ENCODE measurements at places on chromosomes 7 and 10. TPM values are rescaled to one million over a fixed set of nuclear protein-coding genes. Genes with fewer than 3 reads are reported as not detected.

- no peak for DNase-seq
Observed at GRCh38 chr7:111588065-111588433, 25.8 kb upstream of the IMMP2L start.

DNA sequence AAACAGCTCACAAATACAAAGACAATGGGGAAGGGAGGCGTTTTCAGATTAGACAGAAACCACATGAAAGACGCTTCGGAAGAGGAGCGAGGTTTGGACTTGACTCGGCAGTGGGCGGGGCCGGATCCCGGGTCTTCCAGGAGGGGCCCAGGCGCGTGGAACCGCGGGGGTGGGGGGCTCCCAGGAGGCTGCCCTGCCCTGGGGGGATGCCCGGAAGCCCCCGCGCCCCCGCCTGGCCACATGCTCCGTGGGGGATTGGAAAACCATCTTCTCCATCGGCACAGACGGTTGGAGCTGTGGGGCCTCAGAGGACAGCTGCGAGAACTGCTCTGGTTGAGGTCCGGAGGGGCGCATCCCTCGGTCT is 186.0 kb upstream of the SHH start:
- no peak for DNase-seq

- no peak for DNase-seq
Observed at GRCh38 chr7:75889826-75890225, 11.0 kb downstream of the RHBDD2 start.

- DNase-seq = peak; percentile 34
Observed at GRCh38 chr7:143434660-143435059, 8.6 kb upstream of the TAS2R60 start.

GRCh38 chr10:125377368-125377767 is 217.0 kb upstream of the CTBP2 start:
- no peak for DNase-seq

- DNase-seq = peak; percentile 19
Observed at GRCh38 chr10:87734987-87735827, 75.5 kb downstream of the PAPSS2 start.

The RSU1 gene
- total RNA-seq = 61.5 TPM

DNA sequence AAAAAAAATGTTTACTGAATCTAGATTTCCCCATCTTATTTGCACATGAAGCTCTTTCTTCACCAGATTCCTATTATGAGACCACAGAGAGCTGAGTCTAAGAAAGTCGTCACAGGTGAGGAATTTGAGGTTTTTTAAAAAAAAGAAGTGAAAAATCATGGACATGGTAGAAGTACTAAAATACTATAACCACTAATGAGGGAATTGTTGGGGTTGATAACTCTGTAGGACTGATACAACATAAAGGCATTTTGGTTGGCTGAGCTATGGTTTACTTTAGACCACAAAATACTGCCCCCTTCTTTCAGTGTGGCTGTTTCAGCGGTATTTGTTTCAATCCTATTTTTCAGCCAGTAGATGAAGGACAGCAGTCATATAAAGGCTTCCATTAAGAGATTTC is 1111.3 kb downstream of the TYW1 start:
- DNase-seq = no peak

- DNase-seq = no peak
Observed at GRCh38 chr7:156419782-156420181, 220.8 kb upstream of the RNF32 start.

DNA sequence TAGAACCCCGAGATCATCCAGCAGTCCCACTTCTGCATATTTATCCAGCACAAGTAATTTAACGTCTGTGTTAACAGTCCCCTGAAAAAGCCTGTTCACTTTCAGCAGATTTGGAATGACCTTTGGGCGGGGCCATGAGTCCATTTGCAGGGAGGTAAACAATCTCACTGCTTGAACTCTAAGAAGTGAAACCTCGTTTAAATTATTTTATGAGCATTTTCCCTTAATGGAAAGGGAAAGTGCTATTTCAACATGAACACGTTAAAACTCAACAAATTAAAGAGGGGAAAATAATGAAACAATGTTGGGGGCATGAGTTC is 282.8 kb downstream of the GATA3 start:
- no peak for DNase-seq

GRCh38 chr10:132205650-132206376 is 19.1 kb downstream of the DPYSL4 start:
- no peak for DNase-seq

- no peak for DNase-seq
Observed at GRCh38 chr7:81492240-81492639, 277.6 kb downstream of the HGF start.

- peak; percentile 56 for DNase-seq
Observed at GRCh38 chr7:74289659-74290552, 699 bp downstream of the CLIP2 start.

The RHEB gene
- 92.1 TPM for total RNA-seq

GRCh38 chr7:98474558-98474957 is 73.7 kb upstream of the BAIAP2L1 start:
- DNase-seq = no peak

DNA sequence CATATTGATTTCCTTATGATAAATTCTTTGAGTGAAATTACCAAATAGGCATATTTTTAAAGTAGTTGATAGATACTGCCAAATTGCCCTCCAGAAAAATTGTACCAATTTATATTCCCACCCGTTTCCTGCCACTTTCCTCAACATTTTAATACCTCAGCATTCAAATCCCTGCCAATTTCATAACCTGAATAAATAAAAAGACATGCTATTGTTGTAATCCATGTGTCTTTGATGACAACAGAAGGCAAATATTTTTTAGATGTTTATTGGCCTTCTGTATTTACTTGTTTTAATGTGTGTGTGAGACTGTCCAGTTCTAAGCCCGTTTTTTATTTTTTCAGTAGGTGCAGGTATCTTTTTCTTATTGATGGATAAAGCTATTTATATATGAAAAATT is 71.7 kb downstream of the TEX36 start:
- no peak for DNase-seq

The ACSM6 gene
- total RNA-seq = not detected

GRCh38 chr10:34001087-34001580 is 666.7 kb upstream of the NRP1 start:
- DNase-seq = no peak

DNA sequence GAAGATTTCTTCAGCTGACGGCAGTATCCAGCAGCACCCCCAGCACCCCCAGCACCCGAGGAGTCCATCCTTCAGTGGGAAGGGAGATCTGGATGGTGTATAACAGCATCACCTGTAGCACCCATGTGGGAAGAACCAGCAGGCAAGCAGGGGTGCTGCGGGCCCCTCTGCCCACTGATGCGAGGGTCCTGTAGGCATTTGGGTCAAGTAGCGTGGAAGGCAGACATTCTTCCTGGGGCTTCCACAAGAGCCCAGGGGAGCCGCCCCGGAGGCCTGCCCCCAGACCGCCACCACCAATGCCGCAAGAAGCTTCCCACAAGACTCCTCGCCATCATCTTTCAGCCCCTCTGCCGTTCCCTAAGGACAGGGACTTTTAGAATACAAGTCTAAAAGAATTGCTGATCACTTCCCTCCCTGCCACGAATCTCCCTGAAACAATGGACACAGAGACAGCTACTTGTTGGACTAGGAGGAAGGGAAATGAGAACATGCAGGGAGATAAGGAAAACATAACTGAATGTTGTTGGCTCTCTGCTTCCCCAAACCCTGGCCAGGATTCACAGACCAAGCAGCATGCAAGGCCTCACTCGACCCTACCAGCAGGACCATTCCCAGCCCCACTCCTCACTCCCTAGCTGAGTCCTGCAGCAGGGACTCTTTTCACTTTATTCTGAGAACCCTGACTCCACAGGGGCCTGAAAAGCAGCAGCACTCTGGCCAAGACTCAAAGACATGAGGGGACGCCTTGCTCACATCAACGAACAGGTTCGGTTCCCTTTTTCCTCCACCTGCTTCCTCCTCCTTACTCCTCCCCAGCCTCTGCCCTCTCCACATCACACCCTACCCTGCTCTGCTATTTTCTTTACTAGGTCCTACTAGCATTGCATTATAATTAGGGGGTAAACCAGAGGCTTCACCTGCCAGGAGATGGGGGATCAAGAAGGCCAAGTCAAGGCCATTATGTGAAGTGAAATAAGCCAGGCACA is 164.5 kb downstream of the HERPUD2 start:
- DNase-seq = no peak

Data from uterus (tissue), 4 donors.